ENCODE measurements at places on chromosomes 2 and 18.

DNA sequence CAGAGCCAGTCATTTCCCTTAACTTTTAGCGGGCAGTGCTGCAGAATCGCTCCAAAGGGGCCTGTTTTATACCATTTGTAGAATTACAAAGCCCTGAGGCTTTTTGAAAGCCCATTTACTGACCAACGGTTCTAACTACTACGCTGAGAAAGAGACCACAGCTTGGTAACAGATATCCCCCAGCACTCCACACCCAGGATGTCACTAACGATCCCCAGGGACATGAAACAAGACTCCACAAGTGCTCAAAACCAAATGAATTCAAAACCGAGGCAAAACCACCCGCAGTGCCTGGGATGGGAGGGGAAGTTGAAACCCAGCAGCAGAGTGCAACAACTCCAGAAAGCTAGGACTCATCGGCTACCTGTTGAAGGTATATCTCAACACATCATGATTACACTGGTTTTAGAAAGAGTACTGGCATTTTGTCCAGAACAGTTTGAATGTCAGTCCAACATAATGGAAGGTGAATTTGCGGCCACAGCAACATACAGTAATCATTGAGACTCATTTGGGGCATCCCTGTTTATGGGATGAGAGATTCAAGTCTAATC lies 33.6 kb upstream of the LRP2 start:
- DNase-seq: no peak

DNA sequence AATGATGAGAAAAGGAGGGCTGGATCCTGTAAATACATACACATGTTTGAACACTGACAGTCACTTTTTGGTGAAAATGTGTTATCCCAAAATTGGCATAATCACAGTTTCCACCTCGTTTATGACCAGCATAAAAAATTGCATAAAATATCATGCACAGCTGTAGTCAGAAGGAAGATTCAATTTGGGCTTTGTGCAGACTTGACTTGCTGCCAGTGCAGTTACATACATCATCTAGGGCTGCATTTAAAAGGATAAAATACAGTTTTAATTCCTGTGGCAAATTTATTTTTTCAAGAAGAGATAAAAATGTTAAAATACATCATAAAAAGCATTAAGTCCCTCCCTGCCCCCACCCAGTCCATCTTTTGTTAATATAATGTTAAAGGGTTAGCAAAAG lies 103.8 kb downstream of the VWC2L start:
- no peak for DNase-seq

DNA sequence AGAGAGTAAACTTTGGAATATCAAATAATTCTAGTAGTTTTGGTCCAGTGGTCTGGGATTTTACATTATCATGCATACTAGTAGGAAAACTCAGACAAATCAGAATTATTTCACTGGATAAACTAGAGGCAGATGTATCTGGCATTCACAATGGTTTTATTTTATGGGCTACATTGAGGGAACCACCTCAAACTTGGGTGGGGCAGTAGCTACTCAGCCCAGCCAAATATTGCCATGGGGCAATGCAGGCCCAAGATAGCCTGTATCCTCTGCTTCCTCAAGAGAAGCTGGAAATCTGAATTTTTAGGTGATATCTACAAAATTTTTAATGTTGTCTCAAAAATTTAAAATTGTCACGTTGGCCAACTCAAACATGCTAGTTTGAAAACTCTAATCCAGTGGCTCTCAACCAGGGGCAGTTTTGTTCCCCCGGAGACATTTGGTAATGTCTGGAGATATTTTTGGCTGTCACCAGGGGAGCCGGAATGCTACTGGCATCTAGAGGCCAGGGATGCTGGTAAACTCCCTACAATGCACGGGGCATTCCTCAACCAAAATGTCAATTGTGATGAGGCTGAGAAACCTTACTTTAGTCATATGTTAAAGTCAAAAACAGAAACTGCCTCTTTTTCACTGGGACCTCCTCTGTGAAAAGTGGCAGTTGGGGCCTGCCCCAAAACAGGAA lies 172.8 kb upstream of the SPRED2 start:
- DNase-seq: no peak

GRCh38 chr2:231640241-231640640 lies 47.6 kb downstream of the TEX44 start:
- DNase-seq: no peak

DNA sequence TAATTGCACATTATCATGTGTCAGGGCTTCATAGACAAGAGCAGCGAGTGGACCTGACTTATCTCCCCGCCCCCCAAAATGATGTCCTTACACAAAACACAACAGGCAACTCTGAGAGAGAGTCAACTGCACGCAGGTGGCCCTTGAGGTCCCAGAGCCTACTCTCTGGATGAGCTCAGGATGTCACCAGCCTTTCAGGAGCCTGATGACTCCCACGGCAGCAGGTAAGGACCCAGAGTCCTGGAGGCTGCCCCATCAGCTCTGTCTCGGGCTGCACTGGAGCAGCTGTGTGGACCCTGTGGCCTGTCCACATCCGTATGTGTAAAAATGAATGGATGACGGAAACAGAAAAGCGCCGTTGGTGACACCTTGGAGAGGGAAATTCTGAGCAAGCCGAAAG lies 130.9 kb downstream of the HDAC4 start:
- no peak for DNase-seq

- no peak for DNase-seq
Observed at GRCh38 chr2:173427887-173428668, 73.4 kb downstream of the CDCA7 start.

GRCh38 chr2:111184725-111185310 lies 64.1 kb downstream of the BCL2L11 start:
- no peak for DNase-seq

DNA sequence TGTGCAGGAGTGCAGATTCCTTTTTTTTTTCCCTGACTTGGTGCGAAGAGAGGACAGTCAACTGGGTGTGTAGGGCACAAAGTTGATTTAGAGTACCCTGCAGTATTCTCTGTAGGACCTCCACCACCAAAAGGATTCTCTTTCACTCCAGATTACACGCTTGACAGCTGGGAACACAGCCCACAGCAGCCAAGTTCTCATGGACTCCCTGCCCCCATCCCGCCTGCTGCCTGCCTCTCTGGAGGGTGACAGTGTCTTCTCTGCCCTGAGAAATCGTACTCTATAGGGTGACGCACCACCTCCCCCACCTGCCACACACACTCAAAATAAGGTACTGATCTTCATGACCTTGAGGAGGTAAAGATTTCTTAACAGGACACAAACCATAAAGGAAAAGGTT lies 26.6 kb upstream of the IHH start:
- DNase-seq: no peak

- DNase-seq: no peak
Observed at GRCh38 chr2:221845021-221845365, 272.9 kb upstream of the EPHA4 start.

DNA sequence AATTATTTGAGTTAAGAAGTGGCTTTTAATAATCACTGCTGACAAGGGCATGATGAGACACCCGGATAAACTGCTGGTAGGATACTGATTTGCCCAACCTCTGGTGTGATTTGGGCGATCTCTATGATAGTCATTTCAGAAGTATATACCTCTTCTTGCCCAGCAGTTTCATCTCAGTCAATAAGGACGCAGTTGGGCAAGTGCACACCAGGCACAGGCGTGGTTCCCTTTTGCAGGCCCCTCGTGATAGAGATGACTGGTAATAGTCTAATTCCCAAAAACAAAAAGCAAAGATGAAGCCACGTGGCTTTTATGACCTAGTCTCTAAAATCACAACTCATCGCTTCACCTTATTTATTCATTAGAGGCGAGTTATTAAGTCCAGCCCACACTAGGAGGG lies 246.4 kb downstream of the PRKCE start:
- DNase-seq: no peak

DNA sequence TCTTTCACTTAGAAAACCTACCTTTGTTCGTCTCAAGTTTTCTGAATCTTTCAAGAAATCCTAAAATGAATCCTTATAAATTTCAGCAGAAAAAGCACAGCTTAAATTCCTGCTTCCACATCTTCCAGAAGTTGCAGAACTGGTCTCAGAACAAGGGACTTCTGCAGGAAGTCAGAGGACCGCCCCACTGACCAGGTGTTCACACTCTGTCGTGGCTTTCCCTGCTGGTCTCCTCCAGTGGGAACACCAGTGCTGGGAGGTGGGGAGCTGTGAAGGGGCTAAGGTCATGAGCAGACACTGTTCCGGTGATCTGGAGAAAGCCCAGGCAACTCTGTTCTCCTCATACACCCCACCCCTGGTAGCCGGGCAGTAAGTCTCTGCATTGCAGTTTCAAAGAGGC lies 3.5 kb downstream of the FAM110C start:
- DNase-seq: no peak

- no peak for DNase-seq
Observed at GRCh38 chr2:10911291-10912075, at the start of gene KCNF1. TSS of gene KCNF1 (plus strand) at chr2:10911934. CDS start at chr2:10912427, 493 bp downstream.

DNA sequence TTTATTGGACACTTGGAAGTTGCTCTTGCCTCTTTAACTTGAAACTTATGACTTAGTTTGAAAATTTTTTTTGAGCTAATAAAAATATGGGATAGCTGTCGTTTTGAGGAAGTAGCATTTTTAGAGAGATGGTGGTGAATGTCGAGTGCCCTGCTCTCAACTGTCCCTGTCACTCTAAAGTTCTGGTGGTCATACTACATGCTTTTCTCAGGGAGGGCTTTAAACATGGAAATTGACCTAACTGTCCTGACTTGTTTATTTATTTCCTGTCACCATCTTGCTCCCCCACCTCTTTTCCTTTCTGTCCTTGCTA lies 16.0 kb downstream of the CEP192 start:
- DNase-seq: no peak

- DNase-seq: no peak
Observed at GRCh38 chr2:204279819-204280218, 265.5 kb upstream of the PARD3B start.

GRCh38 chr2:209596262-209596661 lies 172.4 kb downstream of the MAP2 start:
- no peak for DNase-seq
